RCC 7860 (cell line): ENCODE measurements at places on chromosomes 5 and 9.

DNA sequence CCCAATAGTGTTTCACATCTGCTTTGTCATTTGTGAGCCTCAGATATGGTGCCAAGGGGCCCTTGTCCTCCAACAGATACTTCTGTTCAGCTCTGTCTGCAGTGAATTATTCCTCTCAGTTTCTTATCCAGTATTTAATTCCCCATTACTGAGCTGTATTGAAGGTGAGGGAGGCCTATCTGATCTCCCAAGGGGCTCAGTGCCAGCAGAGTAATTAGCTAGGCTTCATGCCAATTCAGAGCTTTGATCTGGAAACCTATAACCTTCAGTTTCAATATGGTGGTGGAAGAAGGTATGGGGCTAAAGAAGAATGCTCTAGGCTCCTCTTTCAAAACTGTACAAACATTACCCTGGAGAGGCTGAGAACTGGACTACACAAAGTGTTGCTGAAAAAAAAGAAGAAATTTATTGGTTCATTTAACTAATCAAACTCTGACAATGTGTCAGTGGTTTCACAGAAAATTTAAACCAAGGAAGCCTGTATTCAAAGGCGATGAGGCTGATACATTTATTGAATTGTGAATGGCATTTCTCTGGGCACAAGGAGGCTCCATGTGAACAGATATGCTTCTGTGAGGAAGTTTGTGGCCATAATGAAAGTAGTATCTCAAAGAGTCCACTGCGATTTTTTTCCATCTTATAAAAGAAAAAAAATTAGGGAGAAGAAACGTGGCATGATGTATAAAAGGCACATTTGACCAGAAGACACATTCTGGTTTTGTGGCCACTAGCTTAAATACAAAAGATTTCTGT lies 397.8 kb downstream of the TLE4 start:
- DNase-seq = no peak

GRCh38 chr5:167870055-167870454 lies 421.4 kb upstream of the WWC1 start:
- no peak for DNase-seq

- DNase-seq = peak; percentile 18
Measured at GRCh38 chr9:111037356-111037707, 938 bp downstream of the LPAR1 start.

- no peak for DNase-seq
Measured at GRCh38 chr5:180830253-180831138, 27.9 kb upstream of the MGAT1 start.

DNA sequence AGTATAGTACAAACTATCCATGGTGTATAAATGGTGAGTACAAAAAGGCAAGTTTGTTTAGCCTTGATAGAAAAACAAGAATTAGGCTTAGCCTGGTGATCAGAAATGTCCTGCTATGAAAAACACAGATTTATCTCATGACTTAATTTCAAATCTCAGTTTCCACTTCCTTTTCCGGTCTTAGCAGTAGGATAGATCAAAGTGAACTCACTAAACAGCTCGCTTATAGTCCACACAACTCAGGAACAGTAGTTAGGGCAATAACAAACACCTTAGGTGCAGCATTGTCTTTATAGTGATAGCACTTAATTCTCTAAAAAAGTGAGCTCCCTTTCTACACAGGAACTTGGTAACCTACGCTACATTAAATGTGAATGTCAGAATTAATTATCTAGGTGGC lies 11.4 kb downstream of the GOLGA1 start:
- DNase-seq = no peak

- DNase-seq = no peak
Measured at GRCh38 chr5:90658620-90659019, 100.0 kb downstream of the ADGRV1 start.

DNA sequence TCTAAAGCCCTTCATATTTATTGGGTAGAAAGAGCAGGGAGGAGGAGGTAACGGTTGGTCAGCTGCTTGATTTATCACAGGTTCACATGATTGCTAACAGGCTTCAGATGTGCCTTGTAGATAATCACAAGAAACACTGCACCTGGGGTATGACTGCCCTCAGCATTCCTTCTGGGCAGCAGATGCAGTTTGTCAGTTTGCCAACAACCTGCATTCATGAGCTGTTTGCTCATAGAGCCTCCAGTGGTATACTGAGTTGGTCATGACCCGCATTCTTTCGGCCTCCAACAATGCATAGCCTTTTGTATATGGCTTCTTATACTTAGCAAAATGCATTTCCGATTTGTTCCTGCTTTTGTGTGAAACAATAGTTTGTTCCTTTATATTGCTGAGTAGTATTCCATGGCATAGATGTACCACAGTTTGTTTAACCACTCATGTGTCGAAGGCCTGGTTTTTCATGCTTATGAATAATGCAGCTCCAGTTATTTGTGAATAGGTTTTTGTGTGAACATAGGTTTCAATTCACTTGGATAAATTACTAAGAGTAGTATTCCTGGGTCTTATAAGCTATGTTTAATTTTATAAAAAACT lies 83.6 kb downstream of the ARHGEF28 start:
- DNase-seq = peak; percentile 30

GRCh38 chr5:68272289-68272688 lies 56.7 kb downstream of the PIK3R1 start:
- no peak for DNase-seq

- DNase-seq = peak; percentile 56
Measured at GRCh38 chr5:157312492-157312891, 46.6 kb downstream of the CYFIP2 start.

DNA sequence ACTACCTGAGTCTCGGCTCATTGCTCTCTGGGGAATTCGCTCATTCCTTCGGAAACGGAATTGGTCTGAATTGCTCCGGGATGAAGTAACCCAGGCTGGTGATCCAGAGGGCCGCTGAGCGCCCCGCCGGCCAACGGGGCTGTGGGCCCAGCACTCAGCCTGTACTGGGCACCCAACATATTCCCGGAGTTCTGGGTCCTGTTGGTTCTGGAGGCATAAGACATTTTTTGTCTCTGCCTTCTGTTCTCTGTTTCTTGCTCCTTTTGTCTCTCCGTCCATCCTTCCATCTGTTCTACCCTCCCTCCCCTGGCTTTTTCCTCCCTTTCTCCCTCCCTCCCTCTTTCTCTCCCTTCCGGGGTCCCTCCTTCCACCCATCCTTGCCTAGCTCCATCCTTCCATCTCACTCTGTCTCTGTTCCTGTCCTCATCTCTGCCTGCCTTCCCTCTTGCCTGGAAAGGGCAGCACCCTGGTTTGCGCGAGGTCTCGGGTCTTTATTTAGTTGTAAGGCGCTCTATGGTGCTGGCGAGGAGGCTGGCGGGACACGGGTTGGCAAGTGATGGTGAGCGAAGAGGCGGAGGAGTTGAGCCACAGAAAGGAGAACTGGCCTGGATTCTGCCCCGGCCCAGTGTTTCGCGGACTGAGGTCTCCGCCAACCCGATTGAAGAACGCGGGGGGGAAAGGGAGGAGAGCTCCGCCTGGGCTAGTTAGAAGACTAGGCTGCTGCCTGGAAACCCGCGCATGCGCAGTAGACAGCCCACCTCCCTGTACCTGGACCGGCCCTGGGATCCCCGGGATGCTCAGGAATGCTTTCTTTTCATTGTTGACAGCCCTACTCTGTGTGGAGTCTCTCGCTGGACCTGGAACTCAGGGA lies 1468.0 kb downstream of the FOXD4L5 start:
- DNase-seq = no peak

DNA sequence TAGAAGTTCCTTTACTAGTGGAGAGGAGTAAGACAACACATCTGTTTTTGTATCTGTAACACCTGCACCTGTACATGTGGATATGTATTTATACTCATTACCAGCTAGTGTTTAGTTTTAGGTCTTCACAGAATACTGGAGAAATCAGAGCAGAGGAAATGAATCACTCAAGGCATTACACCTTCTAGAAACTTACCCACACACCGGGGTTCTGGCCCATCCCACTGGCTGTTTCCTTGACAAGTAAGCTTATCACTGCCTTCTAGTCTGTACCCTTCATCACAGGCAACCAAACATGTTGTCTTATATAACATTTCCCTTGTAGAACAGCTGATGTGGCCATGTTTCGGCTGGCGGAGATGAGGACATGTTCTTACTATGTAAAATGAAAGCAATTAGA lies 76.7 kb downstream of the SVEP1 start:
- no peak for DNase-seq

DNA sequence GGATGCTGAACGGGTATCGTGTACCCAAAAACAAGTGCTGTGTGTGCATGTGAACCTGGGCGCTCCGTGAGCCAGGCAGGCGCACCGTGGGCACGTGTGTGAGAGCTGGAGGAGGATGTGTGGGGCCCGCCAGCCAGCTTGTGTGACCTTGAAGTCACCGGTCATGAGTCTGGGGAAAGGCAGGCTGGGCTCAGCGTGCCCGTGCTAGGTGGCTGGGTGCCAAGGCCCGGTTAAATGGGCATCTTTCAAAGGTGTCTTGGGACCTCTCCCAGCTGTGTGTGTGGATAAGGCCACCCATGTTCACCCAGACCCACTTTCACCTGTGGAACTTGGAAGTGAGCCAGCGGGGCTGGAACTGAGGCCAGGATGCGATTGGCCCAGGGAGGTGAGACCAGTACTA lies 3.4 kb downstream of the KCNT1 start:
- no peak for DNase-seq

DNA sequence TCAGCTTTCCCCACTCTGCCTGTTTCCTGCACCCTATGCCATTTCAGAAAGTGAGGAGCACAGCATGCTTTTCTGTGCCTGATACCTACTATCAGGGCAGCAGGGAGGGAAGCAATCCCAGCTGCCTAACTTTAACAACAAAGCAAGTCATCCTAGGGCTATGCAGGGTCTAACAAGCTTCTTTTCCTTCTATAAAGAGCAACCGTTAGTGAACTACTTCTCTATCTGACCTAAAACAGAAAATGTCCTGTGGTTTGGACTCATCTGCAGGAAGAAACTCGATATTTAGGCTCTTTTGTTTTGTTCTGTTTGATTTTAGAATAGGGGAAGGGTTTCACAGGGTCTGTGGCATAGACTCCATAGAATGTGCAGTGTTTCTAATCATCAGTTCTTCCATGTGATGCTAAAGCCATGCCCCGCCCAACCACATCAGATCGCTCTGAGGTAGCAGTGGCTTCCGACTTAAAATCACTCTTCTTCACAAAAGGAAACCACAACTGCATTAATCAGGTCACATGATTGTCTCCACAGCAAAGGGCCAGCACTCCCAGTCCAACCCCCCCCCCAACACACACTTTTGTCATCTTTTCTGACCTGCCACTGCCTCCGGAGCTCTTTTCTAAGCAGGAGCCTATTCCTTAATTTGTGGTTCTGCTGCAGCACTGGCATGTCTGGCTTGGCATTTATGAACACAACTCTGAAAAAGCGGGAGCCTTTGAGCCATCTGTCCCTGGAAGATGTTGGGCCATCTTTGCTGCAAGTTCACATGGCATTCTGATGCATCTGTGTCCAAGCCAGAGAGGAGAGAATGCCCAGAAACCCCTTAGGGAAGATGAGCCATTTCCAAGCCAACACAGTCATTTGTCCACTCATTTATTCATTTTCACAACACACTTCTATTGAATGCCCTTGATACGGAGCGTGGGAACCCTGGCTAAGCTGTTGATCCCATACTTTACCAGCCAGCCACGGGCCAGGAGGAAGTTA lies 71.6 kb downstream of the CFAP90 start:
- DNase-seq = no peak

GRCh38 chr5:150078802-150079689 lies 7.3 kb downstream of the CSF1R start:
- no peak for DNase-seq

DNA sequence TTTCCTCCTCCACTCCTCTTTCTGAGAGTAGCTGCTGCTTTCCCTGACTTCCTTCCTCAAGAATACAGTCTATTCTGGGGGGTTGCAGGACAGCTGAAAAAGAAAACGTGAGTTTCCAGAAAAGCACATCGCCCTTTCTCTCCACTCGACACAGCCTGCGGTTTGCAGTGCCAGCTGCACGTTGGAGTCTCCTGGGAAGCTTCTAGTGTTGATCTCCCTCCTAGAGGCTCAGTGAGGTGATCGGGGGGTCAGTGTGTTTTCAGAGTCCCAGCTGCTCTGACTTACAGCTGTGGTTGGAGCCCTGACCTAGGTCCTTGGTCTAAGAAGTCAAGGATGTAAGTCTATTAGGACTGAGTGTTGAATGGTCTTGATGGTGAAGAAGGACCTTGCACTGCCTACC lies 25.0 kb upstream of the SUSD3 start:
- DNase-seq = no peak

DNA sequence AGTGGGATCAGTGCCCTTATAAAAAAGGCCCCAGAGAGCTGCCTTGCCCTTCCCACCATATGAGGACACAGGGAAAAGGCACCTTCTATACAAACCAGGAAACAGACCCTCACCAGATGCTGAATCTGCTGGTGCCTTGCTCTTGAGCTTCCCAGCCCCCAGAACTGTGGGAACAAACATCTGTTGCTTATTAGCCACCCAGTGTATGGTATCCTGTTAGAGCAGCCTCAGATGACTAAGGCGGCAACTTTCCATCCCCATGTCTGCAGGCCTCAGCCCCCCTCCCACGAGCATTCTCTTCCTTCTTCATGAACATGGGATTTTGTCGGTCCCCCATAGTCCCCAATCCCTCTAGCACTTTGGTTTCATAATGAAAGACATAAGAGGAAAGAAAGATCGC lies 202.5 kb upstream of the GAS1 start:
- DNase-seq = no peak

DNA sequence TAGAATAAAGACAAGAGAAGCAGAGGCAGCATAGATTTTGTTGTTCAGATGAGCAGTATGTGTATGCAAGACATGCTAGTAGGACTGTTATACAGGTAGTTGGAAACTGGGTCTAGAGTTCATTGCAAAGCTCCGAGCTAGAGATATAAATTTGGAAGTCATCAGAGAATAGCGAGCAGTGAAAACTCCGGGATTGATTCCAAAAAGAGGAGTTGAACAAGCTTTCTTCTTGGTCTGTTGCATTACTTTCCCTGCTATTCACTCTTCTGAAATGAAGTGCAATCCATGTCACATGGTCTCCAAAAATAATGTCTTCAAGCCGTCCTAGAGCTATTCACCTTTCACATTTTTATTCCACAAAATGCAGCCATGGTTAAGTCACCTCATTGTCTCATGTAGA lies 67.9 kb upstream of the ZNF462 start:
- DNase-seq = no peak

- no peak for DNase-seq
Measured at GRCh38 chr5:141598391-141599345, 20.1 kb downstream of the DIAPH1 start.

- DNase-seq = peak; percentile 6
Measured at GRCh38 chr5:72938206-72938605, 17.6 kb upstream of the FCHO2 start.

DNA sequence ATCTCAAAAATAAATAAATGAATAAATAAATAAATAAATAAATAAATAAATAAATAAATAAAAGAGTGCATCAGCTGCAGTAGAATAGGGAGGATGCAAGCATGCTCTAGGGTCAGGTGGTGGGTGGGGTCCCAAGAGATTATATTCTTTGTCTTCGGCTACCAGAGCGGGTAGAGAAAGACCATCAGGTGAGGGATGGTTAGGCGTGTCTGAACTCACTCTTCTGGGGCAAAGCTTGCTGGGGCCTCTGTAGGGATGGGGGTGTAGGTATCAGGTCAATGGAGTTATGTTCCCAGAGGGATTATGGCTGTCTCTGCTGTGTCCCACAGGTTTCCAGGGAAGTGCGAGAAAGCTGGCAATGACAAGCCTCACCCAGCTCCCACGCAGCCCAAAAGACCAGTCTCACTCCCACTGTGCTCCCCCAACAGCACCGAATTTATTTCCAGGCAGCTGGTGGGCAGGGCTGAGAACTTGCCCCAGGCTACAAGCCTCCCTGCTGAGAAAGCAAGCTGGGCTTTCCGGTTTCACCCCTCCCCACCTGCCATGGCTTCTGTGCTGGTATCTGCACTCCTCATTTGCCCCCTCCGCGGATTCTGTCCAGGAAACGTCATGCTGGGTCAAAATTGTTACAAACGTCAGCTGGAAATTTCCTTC lies 180.8 kb downstream of the LURAP1L start:
- DNase-seq = no peak
